ENCODE measurements at places on chromosomes 4 and X.

- no peak for DNase-seq
Measured at GRCh38 chrX:439241-439640, 52.5 kb upstream of the PPP2R3B start.

DNA sequence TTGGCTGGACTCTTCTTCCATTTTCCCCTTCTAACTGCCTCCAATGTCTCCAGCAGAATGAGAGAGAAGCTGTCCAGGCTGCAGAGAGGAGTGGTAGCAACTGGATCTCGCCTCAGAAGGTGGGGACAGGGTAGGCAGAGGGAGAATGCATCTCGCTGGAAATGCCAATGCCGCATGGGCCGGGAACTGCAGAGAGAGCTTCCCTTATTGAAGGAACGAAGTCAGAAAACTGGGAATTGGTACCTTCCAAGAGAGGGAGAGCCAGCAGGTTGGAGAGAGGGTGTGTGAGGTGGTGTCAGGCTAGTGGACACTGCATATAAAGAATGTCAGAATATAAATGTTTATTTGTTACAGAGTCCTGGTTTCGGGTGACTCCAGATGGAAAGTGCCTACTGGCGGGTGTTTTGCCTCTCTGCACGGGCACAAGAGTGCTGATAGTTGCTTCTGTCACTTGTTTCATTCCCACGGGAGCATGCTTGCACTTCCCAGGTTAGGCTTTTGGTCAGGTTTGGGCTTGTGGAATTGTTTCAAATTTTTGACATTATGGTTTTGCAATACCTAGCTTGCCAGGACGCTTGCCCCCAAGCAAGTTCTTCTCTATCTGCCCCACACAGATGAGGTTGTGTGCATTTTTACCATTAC, 156.8 kb upstream of the STS start:
- DNase-seq, result no peak

DNA sequence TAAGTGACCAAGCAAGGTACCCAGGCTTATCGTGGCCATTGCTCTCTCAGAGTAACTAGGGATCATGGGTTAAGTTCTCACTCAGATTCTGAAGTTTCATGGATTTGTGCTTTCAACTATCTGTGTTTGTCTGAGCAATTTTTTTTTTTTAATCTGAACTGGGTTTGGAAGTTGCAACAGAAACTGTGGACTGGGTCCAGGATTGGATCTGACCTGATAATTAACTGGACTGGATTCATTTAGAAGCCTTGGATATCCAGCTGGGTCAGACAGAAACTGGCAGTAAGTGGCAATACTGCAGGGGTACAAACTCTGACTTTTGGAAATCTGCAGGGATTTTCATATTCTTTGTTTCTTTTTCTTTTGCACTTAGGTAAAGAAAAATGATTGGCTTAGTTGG, 38.7 kb upstream of the FGF2 start:
- DNase-seq, result no peak

DNA sequence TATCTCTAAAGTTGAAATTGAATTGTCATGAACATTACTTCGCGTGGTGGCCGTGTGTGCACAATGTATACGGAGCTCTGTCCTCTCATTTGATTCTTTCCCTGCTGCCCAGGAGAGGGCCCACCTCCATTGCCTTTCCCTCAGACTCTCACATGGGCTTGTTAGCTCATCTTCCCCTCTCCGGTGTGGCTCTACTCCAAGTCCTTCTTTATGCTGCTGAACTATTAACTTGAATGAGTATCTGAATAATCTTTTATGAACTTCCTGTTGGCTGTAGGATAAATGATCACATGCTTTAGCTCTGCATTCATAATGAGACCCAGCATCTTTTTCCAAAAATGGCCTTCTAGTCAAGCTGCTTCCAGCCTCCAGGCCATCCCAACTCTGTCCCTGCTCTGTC, 68.8 kb upstream of the CLNK start:
- DNase-seq, result no peak

DNA sequence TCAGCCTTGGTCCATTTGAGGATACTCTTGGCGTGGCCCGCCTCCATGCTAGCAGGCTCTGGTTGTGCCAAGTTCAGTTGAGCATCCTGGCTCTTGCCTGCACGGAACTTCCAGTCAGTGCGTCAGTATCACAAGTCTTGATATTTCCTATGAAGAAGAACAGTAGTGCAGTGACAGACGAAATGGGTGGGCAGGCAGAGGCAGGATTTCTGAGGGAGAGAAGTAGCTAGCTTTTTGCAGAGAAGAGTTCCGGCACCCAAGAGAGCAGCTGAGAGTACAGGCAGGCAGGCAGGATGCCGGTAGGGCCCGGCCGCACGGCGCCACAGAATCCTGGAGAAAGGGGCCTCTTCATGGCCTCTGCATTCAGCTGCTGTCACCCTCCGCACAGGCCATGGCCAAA, 56.1 kb upstream of the MSANTD1 start:
- DNase-seq, result no peak

DNA sequence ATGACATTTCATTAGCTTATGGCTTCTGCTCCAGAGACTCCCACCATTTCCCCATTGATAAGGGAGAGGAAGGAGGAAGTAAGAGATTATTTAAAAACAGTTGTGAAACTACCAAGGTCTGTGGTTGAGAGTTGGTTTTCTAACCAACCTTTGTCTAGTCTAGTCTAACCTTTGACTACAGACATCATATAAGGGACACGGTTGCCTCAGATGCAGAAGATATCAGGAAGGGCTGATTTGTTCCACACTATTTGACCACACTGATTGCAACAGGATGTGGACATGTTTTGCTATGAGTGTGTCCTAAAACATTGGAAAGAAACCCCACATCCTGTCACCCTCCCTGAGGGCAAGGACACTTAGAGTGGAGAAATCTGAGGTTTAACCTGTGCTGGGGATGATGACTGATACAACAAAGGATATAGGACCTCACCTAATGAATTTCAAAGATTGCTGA, 53.0 kb downstream of the COQ2 start:
- DNase-seq, result no peak

DNA sequence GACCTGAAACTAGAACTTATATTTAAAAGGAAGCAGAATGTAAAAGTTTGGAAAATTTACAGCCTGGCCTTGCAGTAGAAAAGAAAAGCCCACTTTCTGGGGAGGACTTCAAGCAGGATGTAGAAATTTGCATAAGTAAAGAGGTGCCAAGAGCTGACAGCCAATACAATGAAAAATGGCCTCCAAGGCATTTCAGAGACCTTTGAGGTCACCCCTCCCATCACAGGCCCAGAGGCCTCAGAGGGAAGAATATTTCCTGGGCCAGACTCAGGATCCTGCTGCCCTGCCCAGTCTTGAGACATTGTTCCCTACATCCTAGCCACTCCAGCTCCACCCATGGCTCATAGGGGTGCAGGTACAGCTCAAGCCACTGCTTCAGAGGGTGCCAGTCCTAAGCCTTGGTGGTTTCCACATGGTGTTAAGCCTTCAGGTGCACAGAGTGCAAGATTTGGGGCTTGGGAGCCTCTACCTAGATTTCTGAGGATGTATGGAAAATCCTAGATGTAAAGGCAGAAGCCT, 518.9 kb upstream of the INTU start:
- DNase-seq, result no peak

- no peak for DNase-seq
Measured at GRCh38 chr4:156391325-156391653, 437.6 kb upstream of the CTSO start.

DNA sequence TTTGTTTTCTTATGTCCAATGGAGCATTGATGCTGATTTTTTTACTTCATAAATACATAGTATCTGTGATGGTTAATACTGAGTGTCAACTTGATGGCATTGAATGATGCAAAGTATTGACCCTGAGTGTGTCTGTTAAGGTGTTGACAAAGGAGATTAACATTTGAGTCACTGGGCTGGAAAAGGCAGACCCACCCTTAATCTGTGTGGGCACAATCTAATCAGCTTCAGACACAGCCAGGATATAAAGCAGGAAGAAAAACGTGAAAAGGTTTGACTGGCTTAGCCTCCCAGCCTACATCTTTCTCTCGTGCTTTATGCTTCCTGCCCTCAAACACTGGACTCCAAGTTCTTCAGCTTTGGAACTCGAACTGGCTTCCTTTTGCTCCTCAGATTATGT, 230.6 kb upstream of the SPRY1 start:
- no peak for DNase-seq

- DNase-seq, result no peak
Measured at GRCh38 chrX:13892856-13893255, 76.0 kb upstream of the GPM6B start.

GRCh38 chr4:61068060-61068459, 132.1 kb upstream of the ADGRL3 start:
- DNase-seq, result no peak

- no peak for DNase-seq
Measured at GRCh38 chr4:86848732-86849619, at the start of gene SLC10A6. Gene SLC10A6, minus strand, starts transcription at chr4:86849384. Its CDS starts 269 bp downstream, at chr4:86849115.

DNA sequence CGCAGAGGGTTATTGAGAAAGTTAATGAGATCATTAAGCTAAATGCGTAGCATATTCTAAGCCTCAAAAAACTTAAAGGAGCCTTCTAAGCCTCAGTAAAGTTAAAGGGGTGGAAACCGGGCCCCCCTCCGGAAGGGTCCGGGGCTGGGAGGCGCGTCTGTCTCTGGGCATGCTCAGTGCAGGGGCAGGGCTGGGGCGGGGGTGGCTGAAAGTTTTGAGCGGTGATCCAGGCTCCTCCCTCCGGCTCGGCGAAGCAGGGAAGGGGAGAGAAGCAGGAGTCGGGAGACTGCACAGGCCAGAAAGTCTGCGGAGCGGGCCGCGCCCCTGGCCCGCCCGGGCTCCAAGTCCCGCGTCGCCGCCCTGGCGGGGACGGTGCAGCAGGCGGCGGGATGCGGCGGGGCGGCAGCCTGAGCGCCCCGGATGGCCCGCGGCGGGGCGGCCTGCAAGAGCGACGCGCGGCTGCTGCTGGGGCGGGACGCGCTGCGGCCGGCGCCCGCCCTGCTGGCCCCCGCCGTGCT, at the start of gene EVC:
TSS of gene EVC (plus strand) at position 241 of the 518 bp plus-strand sequence. CDS start at position 421, 180 bp downstream.
- no peak for DNase-seq

- DNase-seq, result no peak
Measured at GRCh38 chr4:173119818-173120217, 48.8 kb upstream of the GALNT7 start.

- no peak for DNase-seq
Measured at GRCh38 chrX:150185766-150186165, 177.4 kb upstream of the MAMLD1 start.

- no peak for DNase-seq
Measured at GRCh38 chr4:52112411-52112810, 61.3 kb downstream of the SPATA18 start.

GRCh38 chr4:81914623-81915022, 442.9 kb upstream of the RASGEF1B start:
- DNase-seq, result no peak

- DNase-seq, result no peak
Measured at GRCh38 chr4:107757283-107757682, 37.2 kb upstream of the PAPSS1 start.

- no peak for DNase-seq
Measured at GRCh38 chr4:8021796-8022195, 82.1 kb upstream of the AFAP1 start.

- DNase-seq, result no peak
Measured at GRCh38 chr4:7007944-7008343, 35.2 kb upstream of the TADA2B start.

DNA sequence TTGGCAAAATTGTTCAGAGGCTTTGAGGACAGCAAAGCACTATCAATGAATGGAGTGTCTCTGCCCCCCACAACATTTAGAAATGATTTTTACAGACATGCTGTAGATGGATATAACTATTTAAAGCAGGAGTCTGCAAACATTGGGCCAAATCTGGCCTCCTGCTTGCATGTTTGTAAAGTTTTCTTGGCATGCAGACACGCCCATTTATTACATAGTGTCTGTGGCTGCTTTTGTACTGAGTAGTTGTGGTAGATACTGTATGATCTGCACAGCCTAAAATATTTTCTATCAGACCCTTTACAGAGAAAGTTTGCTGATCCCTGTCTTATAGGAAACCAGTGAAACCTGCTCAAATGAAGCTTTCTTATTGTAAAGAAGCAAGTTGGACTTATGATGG, 45.5 kb upstream of the PHEX start:
- DNase-seq, result no peak

DNA sequence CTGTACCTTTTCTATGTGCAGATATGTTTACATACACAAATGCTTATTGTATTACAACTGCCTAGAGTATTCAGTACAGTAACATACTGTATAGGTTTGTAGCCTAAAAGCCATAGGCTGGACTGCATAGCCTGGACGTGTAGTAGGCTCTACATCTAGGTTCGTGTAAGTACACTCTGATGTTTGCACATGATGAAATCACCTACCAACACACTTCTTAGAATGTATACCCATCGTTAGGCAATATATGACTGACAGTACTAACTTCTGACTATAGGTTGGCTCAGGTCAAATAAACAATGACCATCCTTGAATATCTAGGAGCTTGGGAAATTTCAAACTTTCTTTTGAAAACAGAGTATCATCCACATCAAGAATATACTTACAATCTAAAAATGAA, 139.0 kb downstream of the CORIN start:
- DNase-seq, result no peak

GRCh38 chrX:70281951-70282350, at the start of gene RAB41:
Gene RAB41, plus strand, starts transcription at chrX:70282172. Its CDS starts 46 bp downstream, at chrX:70282218.
- no peak for DNase-seq

DNA sequence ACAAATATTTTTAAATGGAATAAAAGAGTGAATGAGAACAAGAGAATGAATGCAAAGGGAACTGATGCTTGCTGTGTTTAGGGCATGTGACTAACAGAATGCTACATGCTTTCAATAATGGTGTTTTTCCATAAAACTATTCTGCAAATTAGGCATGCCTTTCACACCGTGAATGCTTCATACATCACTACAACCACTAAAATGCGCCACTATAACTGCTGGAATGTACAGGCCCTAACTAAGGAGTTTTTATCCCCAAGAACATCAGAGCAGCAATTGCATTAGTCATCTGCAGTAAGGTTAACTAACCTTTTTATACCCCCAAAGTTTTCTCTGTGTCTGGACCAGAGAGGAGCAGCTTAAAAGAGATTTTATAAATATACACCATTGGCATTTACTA, 190.4 kb downstream of the ARAP2 start:
- no peak for DNase-seq

GRCh38 chr4:174408841-174409552, 113.3 kb downstream of the HPGD start:
- DNase-seq, result no peak

DNA sequence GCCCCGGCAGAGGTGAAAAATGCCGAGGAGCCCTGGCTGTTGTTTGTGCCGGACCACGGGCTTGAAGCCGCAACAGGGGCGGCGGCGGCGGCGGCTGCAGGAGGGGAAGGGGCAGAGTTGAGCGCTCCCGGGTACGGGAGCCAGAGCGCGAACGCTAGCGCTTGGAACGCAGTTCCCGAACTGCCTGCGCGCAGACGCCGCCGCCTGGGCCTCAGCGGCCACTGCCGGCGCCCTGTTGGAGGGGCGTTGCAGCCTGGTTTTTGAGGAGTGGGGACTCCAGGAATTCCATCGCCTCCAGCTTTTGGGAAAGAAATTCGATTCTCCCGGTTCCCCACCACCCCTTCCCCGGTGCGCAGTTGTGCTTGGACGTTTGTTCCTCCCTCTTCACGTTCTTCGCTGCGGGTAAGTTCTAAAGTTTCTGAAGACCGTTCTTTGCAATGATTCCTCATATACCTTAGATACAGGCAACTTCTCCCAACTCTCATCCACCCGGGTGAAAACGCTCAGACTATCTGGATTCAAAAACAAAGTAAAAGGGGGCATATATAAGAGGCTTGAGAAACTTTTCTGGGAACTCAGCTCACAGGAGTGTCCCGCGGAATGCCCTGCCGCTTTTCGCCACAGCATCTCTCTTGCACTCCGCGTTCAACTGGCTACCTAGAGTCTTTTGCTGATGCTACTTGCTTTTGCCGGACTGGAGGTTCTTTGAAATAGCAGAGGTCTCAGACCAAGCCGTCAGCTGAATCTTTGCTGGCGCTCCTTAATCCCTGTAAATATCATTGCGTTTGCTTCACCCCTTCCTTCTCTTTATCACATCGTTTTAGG, 1.0 kb downstream of the FAT4 start:
- no peak for DNase-seq
